Activated CD8-positive, alpha-beta T cell treated with anti-CD3 and anti-CD28 coated beads, Interleukin-2, amount 10 ng/mL, durations not matched to agents 7 days and 5 days (primary cell): ENCODE measurements at places on chromosomes 3 and 15. TPM values are rescaled to one million over a fixed set of nuclear protein-coding genes. Genes with fewer than 3 reads are reported as not detected.

Gene SLC35G2
- 0.16 TPM for total RNA-seq

Gene SLC38A3
- total RNA-seq: not detected

Gene SYNM
- total RNA-seq: 0.29 TPM

Gene FSTL1
- total RNA-seq: 0.37 TPM

Gene APEH
- 192 TPM for total RNA-seq

Gene PTPRG
- not detected for total RNA-seq

Gene IMPG2
- 0.29 TPM for total RNA-seq

Gene KNG1
- not detected for total RNA-seq

Gene CD96
- 303 TPM for total RNA-seq

Gene EFCAB12
- 0.45 TPM for total RNA-seq

Gene ERC2
- total RNA-seq: not detected

Gene CP
- not detected for total RNA-seq

Gene TTC14
- 65.5 TPM for total RNA-seq

- H3K27me3 ChIP-seq: peaks cover 18% of the 10 kb centered on the region
- peaks cover 16% of the 10 kb centered on the region for H3K4me1 ChIP-seq
- no peak overlapping the region for H3K27ac ChIP-seq
- no peak overlapping the region for H3K4me3 ChIP-seq
These were observed 15.9 kb downstream of the ZBTB38 start for GRCh38 chr3:141384157-141384556.

DNA sequence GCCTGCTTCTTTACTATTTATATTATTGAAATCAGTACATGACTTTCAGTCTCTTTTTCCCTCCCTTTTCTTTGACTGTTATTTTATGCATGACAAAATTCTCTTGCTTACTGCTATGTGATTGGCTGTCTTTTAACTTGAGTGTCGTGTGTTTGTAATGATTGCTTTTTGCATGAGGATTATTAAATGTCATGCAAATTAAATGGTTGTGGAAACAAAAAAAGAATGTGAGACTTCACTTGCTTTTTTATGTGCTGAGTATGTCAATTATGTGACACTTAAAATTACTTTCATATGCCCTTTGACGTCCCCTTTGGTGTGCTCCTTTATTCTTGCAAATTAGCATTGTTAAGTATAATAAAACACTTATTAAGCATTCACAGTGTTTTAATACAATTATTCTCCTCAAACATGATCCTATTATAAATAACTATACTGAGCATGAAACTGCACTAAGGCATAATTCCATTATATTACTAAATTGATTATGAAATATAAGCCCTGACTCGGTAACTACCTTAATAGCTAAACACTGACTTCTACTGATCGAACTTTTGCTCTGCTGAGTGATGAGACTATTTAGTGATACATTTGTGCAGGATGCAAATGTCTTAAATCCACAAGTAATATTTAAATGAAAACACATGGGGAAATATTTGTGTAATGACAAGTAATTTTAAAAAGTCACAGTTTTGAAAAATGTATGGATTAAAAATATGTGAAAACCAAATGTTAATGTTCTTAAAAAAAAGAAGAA lies 401.7 kb downstream of the NLGN1 start:
- no peaks in the 10 kb centered on the region for H3K27me3 ChIP-seq
- no peak for DNase-seq
- no peak overlapping the region for H3K4me3 ChIP-seq
- H3K27ac ChIP-seq: no peak overlapping the region

DNA sequence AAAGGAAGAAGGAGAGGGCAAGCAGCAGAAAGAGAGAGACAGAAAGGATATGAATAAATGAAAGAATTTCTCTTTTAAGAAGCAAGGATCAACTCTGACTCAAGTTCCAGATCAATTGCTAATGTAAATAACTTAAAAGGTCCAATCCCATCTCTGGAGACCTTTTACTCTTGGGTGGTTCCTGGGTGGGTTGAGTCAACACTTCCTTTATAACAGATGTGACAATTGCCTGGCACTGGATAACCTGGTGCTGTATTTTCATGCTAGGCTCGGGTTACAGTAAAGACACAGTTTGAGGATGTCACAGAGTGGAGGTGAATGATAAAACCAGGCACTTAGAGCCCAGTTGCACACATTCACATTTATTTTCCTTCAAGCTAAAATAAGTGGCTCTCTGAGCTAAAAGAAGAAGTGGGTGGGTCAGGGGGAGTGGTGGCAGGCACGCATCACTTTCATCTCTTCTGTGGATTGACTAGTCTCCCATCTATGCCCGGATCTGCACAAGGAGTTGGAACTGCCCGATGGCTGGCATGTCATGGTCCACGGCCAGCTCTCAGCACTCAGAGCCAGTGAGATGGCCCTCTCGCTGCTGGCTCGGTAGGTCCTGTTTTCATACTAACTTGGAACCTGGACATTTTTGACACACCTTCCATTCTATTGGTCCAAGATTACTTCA lies 465.8 kb downstream of the FOXP1 start:
- peaks cover 48% of the 10 kb centered on the region for H3K36me3 ChIP-seq
- no peaks in the 10 kb centered on the region for H3K27me3 ChIP-seq

GRCh38 chr3:14699643-14700042 lies 24.7 kb downstream of the C3orf20 start:
- H3K36me3 ChIP-seq: no peaks in the 10 kb centered on the region
- H3K4me1 ChIP-seq: no peaks in the 10 kb centered on the region
- H3K27ac ChIP-seq: no peak overlapping the region
- H3K27me3 ChIP-seq: peaks cover 3% of the 10 kb centered on the region

DNA sequence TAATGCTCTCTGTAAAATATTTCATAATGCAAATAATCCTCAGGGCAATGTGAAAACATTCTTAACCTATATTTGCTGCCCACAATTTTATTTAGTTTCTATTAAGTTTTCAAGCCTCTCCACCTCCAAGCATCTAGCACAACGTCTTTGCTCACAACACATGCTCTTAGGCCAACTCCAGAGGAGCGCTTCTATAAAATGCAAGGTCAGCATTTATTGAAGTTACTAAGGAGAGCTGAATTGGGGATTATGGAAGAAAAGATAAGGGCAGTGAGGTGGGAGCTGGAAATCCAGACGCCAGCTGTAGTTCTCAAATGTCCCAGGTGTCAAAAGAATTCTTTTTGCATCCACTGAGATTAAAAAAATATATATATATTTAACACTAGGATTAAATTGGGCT lies 996 bp downstream of the RABL3 start:
- DNase-seq: no peak
- peak overlapping the region; percentile 95 for H3K4me3 ChIP-seq
- H3K36me3 ChIP-seq: peaks cover 23% of the 10 kb centered on the region
- peaks cover 24% of the 10 kb centered on the region for H3K4me1 ChIP-seq
- peak overlapping the region; percentile 98 for H3K27ac ChIP-seq

GRCh38 chr3:125367403-125368230 lies 7.5 kb downstream of the ZNF148 start:
- no peaks in the 10 kb centered on the region for H3K27me3 ChIP-seq
- H3K27ac ChIP-seq: no peak overlapping the region
- peaks cover 22% of the 10 kb centered on the region for H3K4me1 ChIP-seq
- DNase-seq: no peak
- H3K4me3 ChIP-seq: no peak overlapping the region

DNA sequence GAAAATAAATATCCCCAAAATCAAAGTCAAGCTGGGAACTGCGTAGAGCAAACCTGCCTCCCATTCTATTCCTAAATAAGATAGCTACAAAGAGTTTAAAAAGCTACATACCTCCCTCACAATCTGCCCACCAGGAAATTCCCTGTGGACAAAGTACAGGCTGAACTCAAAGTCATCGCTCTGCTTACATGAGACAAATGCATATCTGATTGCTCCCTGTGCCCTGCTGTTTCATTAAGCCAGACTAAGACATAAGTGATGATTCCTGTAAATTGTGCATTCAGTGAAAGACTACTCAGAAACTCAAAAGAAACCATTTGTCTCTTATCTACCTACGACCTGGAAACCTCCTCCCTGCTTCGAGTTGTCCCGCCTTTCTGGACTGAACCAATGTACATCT lies 28.5 kb upstream of the EIF4A2 start:
- H3K4me1 ChIP-seq: peaks cover 4% of the 10 kb centered on the region
- H3K36me3 ChIP-seq: no peaks in the 10 kb centered on the region
- no peak overlapping the region for H3K4me3 ChIP-seq
- H3K27me3 ChIP-seq: peaks cover 1% of the 10 kb centered on the region
- no peak overlapping the region for H3K27ac ChIP-seq

DNA sequence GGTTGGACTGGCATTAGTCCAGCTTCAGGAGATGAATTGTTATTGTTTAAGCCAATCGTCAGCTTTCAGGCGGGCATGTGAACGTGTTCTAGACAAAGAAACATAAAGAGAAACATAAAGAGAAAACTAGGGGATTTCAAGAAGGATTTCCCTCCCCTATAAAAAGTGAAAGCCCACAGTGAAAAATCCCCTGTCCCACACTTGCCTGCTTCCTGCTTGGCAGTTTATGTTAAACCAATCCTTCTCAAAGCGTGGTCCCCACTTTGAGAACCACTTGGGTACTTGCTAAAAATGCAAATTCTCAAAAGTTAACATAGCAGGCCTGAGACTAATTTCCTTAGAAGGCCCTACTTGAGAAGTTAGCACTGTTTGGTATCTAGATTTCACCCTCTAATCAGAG lies 293.0 kb upstream of the SOX14 start:
- no peaks in the 10 kb centered on the region for H3K27me3 ChIP-seq
- H3K36me3 ChIP-seq: no peaks in the 10 kb centered on the region
- no peaks in the 10 kb centered on the region for H3K4me1 ChIP-seq
- H3K4me3 ChIP-seq: no peak overlapping the region
- H3K27ac ChIP-seq: no peak overlapping the region

GRCh38 chr3:119018690-119019463 lies 15.8 kb downstream of the IGSF11 start:
- peaks cover 6% of the 10 kb centered on the region for H3K27me3 ChIP-seq
- peaks cover 4% of the 10 kb centered on the region for H3K4me1 ChIP-seq
- H3K27ac ChIP-seq: no peak overlapping the region

- no peak for DNase-seq
- H3K4me3 ChIP-seq: no peak overlapping the region
- H3K27ac ChIP-seq: no peak overlapping the region
- H3K36me3 ChIP-seq: no peaks in the 10 kb centered on the region
- no peaks in the 10 kb centered on the region for H3K27me3 ChIP-seq
These were observed 171.4 kb upstream of the ALCAM start for GRCh38 chr3:105195260-105195659.

GRCh38 chr15:75228787-75229186 lies 27.1 kb downstream of the C15orf39 start:
- H3K4me1 ChIP-seq: no peaks in the 10 kb centered on the region
- no peaks in the 10 kb centered on the region for H3K36me3 ChIP-seq
- H3K27ac ChIP-seq: no peak overlapping the region
- H3K27me3 ChIP-seq: peaks cover 2% of the 10 kb centered on the region
- no peak for DNase-seq

DNA sequence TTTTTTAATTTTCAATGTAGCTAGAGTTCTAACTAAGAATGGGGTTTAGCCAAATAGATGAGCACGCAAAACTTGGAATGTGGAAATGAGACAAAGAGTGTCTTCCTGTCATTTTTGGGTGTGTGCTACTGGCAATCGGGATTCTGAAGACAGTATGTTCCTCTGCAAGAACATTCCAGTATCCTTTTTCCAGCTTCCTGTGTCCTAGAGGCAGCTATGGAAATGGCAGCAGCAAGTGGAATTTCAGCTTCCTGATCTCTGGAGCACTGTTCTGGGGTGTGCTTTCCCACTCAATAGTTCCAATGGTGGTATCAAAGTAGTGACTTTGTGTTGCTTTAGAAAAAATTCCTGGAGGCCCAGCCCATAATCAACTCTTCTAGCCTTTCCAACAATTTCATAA lies 642.9 kb upstream of the KCNMB2 start:
- H3K27me3 ChIP-seq: no peaks in the 10 kb centered on the region
- no peak for DNase-seq
- H3K27ac ChIP-seq: no peak overlapping the region
- H3K4me3 ChIP-seq: no peak overlapping the region

DNA sequence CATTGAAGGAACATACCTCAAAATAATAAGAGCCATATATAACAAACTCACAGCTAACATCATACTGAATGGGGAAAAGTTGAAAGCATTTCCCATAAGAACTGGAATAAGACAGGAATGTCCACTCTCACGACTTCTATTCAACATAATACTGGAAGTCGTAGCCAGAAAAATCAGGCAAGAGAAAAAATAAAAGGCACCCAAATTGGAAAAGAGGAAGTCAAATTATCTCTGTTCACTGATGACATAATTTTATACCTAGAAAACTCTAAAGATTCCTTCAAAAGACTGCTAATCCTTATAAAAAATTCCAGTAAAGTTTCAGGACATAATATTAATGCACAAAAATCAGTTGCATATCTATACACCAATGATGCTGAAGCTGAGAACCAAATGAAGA lies 34.9 kb downstream of the SLC2A2 start:
- DNase-seq: no peak
- no peak overlapping the region for H3K4me3 ChIP-seq
- H3K27me3 ChIP-seq: peaks cover 15% of the 10 kb centered on the region
- H3K27ac ChIP-seq: no peak overlapping the region
- no peaks in the 10 kb centered on the region for H3K36me3 ChIP-seq

DNA sequence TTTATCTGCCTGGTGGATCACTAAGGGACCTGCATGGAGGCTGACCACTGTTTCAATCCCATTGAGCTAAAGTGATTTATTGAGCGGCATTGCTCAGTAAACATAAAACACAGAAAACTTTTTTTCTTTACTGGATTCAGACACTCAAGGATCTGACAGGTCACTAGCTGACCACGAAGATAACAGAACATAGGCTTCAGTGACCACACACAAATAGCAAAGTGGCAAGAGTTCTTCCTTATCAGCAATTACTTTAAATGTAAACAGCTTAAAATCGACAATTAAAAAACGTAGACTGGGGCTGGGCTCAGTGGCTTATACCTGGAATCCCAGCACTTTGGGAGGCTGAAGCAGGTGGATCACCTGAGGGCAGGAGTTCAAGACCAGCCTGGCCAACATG lies 48.7 kb downstream of the STAG1 start:
- H3K4me3 ChIP-seq: no peak overlapping the region
- H3K4me1 ChIP-seq: peaks cover 1% of the 10 kb centered on the region
- H3K36me3 ChIP-seq: peaks cover 36% of the 10 kb centered on the region
- DNase-seq: no peak
- H3K27me3 ChIP-seq: no peaks in the 10 kb centered on the region
- H3K27ac ChIP-seq: no peak overlapping the region

GRCh38 chr3:129463094-129463493 lies 23.1 kb downstream of the IFT122 start:
- no peak overlapping the region for H3K4me3 ChIP-seq
- peaks cover 11% of the 10 kb centered on the region for H3K36me3 ChIP-seq
- H3K4me1 ChIP-seq: peaks cover 12% of the 10 kb centered on the region
- H3K27me3 ChIP-seq: no peaks in the 10 kb centered on the region

DNA sequence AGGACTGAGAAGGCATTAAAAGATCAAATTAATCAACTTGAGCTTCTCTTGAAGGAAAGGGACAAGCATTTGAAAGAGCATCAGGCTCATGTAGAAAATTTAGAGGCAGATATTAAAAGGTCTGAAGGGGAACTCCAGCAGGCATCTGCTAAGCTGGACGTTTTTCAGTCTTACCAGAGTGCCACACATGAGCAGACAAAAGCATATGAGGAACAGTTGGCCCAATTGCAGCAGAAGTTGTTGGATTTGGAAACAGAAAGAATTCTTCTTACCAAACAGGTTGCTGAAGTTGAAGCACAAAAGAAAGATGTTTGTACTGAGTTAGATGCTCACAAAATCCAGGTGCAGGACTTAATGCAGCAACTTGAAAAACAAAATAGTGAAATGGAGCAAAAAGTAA lies 149.7 kb upstream of the LRRFIP2 start:
- H3K4me3 ChIP-seq: no peak overlapping the region
- H3K27me3 ChIP-seq: no peaks in the 10 kb centered on the region
- H3K4me1 ChIP-seq: no peaks in the 10 kb centered on the region
- no peak overlapping the region for H3K27ac ChIP-seq
